ENCODE measurements at places on chromosomes 13 and 19.

- DNase-seq, result no peak
Measured at GRCh38 chr19:5403968-5404640, 51.1 kb upstream of the ZNRF4 start.

GRCh38 chr19:38015216-38015615 lies 108.2 kb downstream of the SIPA1L3 start:
- no peak for DNase-seq

DNA sequence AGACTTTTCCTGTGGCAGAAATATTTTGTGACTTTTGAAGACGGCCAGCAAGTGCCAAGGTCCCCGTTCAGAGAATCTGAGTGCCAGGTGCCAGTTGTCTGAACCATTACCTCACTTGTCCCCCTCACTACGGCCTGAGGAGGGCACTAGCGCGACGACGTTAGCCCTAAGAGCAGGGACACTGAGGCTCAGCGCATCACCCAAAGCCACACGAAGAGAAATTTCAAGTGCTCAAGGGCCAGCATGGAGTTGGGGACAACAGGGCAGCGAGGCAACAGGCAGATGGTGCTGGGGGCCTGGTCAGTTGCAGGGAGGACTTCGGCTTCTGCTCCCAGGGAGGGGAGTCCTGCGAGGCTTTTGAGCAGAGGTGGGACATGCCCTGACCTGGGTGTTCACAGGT lies 9.5 kb upstream of the TYK2 start:
- no peak for DNase-seq

GRCh38 chr19:32652894-32653598 lies 21.9 kb downstream of the ANKRD27 start:
- no peak for DNase-seq

- no peak for DNase-seq
Measured at GRCh38 chr19:19520989-19521388, 5.0 kb downstream of the NDUFA13 start.

- no peak for DNase-seq
Measured at GRCh38 chr19:32150605-32151004, 194.8 kb upstream of the ZNF507 start.

- DNase-seq, result no peak
Measured at GRCh38 chr13:28611654-28612131, 47.2 kb upstream of the POMP start.

DNA sequence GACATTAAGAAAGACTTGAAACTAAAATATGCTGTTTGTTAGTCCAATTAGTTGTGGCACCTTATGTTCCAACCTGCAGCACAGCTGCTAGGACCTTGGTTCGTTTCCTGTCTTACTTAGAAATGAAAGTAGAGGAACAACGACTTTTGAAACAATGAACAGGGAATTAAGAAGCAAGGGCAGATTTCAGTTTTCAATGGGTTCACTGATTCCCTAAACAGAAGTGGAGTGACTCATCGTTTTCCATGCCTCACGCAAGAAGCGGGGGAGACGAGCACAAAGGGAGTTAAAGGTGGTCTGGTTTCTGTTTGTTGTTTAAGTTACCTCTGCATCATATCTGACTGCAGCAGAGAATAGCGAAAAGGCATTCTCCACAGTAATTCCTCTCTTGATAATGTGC lies 44.8 kb downstream of the PHF11 start:
- no peak for DNase-seq

- no peak for DNase-seq
Measured at GRCh38 chr13:65166675-65167074, 2063.5 kb downstream of the PCDH9 start.

DNA sequence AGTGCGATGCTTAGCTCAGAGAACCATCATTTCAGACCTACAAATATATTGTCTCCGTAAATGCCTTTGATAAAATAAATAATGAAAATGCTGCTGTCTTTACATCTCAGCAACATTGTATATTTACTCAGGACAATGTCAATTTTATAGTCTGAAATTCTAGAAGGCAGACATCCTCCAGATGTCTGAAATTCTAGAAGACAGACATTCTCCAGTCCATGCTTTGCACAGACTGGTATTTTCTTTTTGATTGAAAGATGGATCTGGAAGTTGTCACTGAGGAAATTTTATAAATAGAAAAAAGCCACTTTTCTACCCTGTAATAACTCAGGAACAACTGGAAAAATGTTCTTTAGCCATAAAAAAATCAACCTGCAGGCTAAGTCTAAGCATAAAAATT lies 2293.3 kb downstream of the PCDH9 start:
- DNase-seq, result peak; percentile 87

All from SK-N-DZ (cell line).